ENCODE measurements at places on chromosomes 1 and 21.

GRCh38 chr1:200627575-200628222 lies 7.1 kb upstream of the KIF14 start:
- no peak for DNase-seq

DNA sequence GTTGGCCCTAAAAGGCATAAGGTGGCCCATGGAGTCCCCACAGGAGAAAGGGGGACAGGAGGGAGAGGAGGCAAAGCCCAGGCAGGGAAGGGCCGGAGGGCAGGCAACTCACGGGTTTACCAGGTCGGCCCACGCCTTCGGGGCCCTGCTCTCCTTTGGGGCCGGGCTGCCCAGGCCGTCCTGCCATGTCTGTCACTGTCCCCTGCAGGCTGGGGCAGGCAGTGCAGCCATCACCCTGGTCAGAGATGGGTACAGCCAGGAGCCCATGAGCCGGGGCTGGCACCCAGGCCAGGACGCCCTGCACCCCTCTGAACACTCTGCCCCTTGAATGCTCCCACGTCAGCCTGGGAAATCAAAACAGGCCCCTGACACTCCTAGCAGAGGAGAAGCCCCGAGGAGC lies 19.8 kb downstream of the COL16A1 start:
- DNase-seq: no peak

DNA sequence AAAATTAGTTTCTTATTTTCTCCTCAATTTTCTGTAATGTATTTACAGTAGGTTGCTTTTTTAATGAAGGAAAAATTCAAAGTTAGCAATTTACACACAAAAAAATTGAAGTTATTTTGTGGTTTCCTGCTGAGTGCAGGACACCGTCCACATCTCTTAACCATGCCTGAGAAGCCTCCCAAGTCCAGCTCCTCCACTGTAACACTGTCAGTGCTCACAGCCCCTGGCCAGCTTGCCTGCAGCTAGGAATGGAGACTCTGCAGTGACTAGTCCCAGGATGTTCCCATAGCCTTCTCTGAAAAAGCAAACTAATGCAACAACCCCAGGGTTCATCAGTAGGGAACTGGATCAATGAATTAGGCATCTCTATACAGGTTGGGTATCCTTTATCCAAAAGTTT lies 3.5 kb downstream of the A3GALT2 start:
- no peak for DNase-seq

GRCh38 chr1:230169454-230170152 lies 102.6 kb downstream of the GALNT2 start:
- DNase-seq: no peak

DNA sequence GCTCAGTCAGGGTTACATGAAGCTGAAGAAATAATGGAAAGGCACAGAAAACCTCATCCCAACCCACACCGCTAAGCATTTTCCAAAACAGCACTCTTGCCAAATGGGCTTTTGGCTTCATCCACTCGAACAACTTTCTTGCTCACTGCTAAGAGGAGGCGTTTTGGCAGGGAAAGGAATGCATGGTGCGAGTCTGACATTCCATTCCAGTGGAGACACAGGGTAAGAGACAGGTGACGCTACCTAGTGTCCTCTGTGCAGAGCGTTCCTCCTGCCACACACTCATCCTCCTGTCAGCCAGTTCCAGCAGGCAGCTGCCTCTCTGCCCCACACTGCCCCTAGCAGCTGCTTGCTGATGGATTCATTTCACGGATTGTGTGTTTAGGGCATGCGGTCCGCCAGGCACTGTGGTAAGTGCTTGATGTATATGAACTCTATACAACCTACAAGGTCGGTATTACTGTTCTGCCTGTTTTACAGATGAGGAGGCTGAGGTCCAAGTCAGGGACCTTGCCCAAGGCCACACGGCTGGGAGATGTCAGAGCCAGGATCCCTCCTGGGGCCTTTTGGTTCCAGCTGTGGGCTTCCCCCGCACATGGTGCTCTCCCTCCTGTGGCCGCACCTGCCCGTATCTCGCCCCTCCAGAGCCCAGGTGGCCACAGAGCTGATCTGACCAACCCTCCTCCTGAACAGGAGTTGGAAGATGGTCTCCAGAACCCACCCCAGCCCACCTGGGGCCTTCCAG lies 25.7 kb upstream of the BACE2 start:
- DNase-seq: peak; percentile 5

GRCh38 chr21:46031484-46031883 lies 49.9 kb downstream of the COL6A1 start:
- no peak for DNase-seq

DNA sequence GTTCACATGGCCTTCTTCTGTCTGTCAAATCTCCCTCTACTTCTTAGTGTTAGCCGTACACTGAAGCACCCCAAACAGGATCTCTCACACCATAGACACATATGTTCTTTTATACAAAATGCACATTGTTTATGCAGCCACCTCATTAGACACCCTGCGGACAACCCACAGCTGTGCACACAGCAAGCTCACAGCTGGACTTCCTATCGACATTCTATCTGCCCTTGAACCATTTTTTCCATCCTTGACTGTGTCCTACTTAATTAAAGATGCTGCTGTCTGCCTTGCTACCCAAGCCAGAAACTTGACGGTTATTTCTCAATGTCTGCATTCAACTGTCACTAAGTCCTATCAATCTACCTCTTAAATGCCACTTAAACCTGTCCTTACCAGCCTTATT lies 3.2 kb upstream of the ZBTB21 start:
- no peak for DNase-seq

GRCh38 chr1:81296601-81297000 lies 504.1 kb upstream of the ADGRL2 start:
- no peak for DNase-seq

DNA sequence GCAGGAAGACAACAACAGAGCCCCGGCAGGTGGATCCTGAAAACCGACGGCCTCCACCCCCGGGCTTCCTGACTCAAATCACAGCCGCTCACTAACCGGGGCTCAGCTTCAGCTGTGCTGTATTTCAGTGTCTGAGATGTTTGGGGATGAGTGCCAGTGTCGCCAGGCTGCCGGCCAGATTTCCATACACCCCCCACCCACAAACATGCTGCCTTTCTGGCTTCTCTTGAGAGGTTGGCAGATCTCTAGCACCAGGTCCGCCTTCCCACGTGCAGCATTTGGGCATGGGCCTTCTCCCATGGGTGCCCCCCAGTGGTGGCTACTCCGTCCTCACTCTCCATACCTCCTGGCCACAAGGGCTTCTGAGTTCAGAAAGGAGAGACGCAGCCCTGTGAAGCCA lies 34.8 kb downstream of the KCNAB2 start:
- DNase-seq: no peak

- no peak for DNase-seq
Measured at GRCh38 chr1:207853372-207853757, 57.6 kb downstream of the CD34 start.

GRCh38 chr1:220956501-220957232 lies 77.4 kb downstream of the HLX start:
- DNase-seq: no peak

DNA sequence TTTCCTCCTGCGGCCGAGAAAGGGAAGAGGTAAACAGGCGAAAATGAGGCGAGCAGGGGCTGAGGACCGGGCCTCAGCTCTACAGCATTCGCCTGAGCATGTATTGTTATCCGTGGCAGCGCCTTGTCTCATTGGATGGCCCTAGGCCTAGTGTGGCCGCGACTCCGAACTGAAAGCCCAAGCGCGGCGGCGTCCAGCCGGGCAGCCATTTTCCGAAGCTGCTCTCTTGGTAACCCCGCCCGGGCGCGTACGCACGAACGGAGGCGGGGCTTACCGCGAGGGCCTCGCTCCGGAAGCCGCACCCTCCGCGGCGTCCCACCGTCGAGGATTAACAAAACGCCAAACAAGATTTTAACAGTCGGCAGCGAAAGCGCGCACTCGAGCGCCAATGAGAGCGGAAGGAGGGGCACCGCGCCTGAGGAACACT lies 797 bp upstream of the USP1 start:
- DNase-seq: peak; percentile 99

GRCh38 chr1:239250353-239251035 lies 135.9 kb upstream of the CHRM3 start:
- no peak for DNase-seq

- no peak for DNase-seq
Measured at GRCh38 chr21:39612233-39613040, at the start of gene B3GALT5. Gene B3GALT5 (plus strand): TSS chr21:39612940. CDS start chr21:39660560, 47,620 bp downstream.

DNA sequence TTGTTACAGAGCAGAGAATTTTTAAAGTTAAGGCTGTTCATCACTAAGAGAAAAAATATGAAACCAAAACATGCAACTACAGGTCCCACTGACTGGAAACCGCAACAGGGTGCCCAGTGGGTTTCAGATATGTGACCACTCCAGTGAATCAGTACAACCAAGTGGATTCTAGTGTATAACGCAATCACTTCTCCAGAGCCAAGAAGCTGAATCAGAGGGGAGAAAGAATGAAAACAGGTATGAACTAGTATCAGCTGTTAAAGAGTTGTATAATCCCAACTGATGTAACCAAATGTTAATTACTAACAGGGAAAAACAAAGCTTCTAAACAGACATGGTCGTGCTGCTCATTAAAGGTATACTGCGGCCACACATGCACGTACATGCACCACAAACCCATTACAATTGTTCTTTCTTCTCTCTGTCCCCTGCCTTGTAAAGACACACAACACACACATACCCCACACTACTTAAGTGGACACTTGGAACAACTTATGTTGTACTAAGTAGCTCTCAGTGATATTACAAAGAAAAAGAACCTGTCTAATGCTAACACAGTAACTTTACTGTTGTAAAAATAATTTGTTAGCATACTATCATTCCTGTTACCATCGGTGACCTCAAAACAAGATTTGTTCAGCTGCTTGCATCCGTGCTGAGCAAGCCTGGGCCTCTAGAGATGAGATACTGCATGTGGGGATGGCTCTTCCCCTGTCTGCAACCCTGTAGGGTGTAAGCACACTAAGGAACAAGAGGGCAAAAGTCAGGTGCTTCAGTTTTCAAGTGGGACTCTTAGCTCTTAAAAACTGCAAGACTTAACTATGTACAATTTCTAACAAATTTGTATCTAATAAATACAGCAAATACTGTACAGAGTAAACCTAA lies 74.2 kb downstream of the PTPN14 start:
- no peak for DNase-seq

DNA sequence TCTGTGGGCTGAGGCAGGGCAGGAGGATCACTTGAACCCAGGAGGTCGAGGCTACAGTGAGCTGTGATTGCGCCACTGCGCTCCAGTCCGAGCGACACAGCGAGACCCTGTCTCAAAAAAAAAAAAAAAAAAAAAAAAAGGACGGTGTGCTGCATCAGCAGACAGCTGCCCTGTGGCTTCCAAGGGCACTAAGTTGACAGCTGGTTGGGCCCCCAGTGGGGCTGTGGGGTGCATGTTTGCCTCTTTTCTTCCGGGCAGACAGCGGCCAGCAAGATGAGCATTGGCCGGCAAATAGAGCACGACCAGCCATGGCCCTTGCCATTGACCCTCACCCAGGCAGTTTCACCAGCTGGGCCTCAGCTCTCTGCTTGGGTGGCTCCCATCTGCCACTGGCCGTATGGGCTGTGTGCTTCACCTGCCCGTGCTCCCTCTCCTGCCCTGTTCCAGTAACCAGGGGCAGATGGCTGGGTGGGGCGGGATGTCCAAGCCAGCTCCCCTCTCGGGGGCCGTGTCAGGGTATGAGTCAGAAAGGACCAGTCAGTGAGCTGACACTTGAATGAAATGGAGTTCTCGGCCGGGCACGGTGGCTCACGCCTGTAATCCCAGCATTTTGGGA lies 12.3 kb upstream of the SLC25A34 start:
- DNase-seq: no peak

GRCh38 chr1:230103306-230104173 lies 36.5 kb downstream of the GALNT2 start:
- no peak for DNase-seq

GRCh38 chr1:16719571-16720350 lies 20.6 kb upstream of the RNU1-4 start:
- DNase-seq: no peak

DNA sequence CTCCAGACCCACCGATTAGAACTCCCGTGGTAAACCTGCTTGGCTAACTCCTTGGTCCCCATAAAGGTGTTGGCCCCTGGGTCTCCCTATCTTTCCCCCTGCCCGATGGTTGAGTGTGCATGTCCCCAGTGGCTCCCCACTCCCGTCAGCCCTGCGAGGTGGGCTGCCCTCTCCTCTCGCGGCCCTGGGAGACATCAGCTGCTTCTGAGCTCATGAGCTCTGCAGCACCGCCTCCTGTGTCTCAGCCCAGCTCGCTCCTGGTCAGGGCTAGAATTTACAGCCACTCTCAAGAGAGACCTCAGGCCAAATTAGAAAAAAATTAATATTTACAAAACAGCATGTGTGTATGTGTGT lies 15.9 kb upstream of the ZBTB21 start:
- no peak for DNase-seq

- DNase-seq: no peak
Measured at GRCh38 chr1:248804771-248805681, 20.7 kb downstream of the SH3BP5L start.

GRCh38 chr1:183480971-183481441 lies 8.7 kb downstream of the SMG7 start:
- DNase-seq: no peak

- DNase-seq: no peak
Measured at GRCh38 chr1:56933161-56933560, 32.7 kb downstream of the C8B start.

DNA sequence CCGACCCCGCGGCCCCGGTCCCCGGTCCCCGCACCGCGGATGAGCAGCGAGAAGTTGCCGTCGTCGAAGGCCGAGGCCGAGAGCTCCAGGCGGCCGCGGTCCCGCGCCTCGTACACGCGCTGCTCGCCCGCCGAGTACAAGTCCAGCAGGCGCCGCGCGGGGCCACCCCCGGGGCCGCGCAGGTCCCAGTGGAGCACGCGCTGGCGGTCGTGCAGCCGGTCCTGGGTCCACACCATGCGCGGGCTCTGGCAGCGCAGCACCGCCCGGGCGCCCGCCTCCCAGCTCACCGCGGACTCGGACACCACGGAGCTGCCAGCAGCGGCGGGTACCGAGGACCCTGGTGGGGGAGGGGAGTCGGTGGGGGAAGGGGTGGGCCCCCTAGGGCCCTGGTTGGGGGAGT lies 2.9 kb downstream of the MXRA8 start:
- no peak for DNase-seq

GRCh38 chr1:71850936-71851335 lies 431.4 kb downstream of the NEGR1 start:
- DNase-seq: no peak

GRCh38 chr1:116820369-116820768 lies 66.1 kb downstream of the CD2 start:
- peak; percentile 56 for DNase-seq

- no peak for DNase-seq
Measured at GRCh38 chr1:236854605-236854983, 59.5 kb downstream of the MTR start.

DNA sequence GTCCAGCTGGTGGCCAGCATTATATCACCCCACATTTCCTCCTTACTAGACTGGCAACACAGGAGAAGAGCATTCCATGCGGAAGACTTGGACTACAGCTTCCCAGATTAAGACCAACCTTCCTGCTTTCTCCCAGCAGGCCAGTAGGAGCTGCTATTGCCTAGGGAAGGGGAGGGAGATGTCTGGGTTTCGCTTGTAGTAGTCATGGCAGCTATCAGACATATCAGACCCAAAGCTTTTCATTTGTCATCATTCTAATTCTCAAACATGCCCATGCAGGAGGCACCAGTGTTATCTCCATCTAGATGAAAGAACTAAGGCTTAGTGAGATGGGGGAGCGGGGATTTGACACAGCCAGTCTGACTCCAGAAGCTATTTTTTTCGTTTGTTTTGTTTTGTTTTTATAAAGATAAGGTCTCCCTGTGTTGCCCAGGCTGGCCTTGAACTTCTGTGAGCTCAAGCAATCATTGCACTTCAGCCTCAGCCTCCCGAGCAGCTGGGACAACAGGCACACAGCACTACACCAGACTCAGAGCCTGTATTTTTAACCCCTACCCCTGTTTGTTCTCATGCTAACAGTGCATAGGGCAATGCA lies 4.5 kb downstream of the PLA2G2A start:
- DNase-seq: no peak
